Psoas muscle (tissue), 8 donors: ENCODE measurements at places on chromosomes 11 and 22. TPM values are rescaled to one million over a fixed set of nuclear protein-coding genes. Genes with fewer than 3 reads are reported as not detected.

DNA sequence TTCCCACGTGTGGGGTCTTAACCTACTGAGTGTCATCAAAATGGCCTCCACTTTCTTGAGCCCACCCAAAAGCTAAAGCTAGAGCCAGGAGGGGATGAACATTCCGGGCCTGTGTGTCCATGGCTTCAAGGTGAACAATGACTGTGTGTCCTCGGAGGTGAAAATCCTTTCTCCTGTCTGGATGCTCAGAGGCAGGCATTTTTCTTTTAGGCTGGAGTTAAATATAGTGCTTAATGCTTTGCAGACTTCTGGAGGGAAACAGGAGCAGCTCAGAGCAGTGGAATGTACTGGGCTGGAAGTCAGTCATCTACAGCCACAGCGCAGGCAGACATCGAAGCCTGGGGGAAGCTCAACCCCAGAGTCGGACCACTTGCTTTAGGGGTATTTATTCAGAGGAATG lies 68.6 kb upstream of the TMEM45B start:
- DNase-seq: no peak

- no peak for DNase-seq
Observed at GRCh38 chr11:10591741-10592140, 23.3 kb upstream of the LYVE1 start.

DNA sequence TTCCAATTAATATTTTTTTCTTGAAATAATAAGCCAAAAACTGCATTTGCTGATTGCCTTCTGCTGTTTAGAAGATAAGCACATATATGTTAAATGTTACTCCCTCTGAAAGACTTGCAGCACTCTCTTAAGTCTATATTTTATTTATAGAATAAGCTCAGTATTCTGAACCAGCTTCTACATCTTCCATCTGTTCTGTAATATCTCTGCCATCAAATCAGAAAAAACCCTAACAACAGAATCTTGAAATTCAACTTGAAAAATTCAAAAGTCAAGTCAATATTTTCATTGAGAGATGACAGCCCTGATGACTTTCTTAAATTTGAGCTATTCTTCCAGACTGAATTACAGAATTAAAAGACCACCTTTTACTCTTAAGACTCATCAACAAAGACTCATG lies 247.9 kb downstream of the NELL1 start:
- no peak for DNase-seq

GRCh38 chr22:47847131-47847890 lies 1084.9 kb downstream of the TBC1D22A start:
- no peak for DNase-seq

The ABTB2 gene
- 24.7 TPM for total RNA-seq
